ENCODE measurements at places on chromosomes 12 and 14.

GRCh38 chr12:70603044-70603443 is 34.2 kb downstream of the PTPRB start:
- DNase-seq: no peak

- DNase-seq: no peak
Measured at GRCh38 chr14:58082491-58083098, 69.4 kb downstream of the ARMH4 start.

DNA sequence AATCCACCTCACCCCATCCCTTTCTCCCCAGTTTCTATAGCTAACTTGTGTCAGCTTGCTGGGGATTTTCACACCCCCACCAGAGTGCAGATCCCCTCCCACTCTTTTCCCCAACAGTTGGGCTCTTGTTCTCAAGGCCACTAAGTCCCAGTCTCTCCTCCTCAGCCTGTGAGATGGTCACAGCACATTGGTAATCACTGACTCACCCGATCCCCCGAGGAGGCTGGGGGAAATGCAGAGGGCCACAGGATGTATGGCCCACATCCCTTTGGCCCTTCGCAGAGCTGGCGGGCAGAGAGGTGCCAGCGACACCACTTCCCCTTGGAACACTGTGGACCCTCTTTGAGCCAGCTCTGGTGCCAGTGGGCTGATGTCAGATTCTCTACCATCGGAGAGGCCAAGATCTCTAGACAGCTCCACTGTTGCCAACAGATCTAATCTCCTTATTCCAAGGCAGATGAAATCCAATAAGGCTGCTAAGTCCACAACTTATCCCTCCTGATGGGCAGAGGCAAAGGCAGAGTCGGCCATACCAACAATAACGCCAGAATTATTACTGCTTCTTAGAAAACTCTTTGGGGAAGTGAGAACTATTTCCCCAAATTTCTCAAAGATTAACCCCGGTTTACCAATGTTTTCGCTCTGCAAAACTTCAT is 1.6 kb downstream of the FMNL3 start:
- DNase-seq: no peak

GRCh38 chr12:67649261-67649569 is 670 bp downstream of the DYRK2 start:
- DNase-seq: no peak

- DNase-seq: no peak
Measured at GRCh38 chr14:52313462-52313861, 650 bp upstream of the PTGER2 start.

GRCh38 chr12:108720757-108721514 is 10.4 kb downstream of the CORO1C start:
- DNase-seq: no peak

GRCh38 chr12:26748741-26749431 is 84.1 kb downstream of the ITPR2 start:
- no peak for DNase-seq
